ENCODE measurements at places on chromosomes 2 and 18.

- no peak for DNase-seq
These were observed 137.5 kb upstream of the RNF152 start for GRCh38 chr18:62030091-62030985.

DNA sequence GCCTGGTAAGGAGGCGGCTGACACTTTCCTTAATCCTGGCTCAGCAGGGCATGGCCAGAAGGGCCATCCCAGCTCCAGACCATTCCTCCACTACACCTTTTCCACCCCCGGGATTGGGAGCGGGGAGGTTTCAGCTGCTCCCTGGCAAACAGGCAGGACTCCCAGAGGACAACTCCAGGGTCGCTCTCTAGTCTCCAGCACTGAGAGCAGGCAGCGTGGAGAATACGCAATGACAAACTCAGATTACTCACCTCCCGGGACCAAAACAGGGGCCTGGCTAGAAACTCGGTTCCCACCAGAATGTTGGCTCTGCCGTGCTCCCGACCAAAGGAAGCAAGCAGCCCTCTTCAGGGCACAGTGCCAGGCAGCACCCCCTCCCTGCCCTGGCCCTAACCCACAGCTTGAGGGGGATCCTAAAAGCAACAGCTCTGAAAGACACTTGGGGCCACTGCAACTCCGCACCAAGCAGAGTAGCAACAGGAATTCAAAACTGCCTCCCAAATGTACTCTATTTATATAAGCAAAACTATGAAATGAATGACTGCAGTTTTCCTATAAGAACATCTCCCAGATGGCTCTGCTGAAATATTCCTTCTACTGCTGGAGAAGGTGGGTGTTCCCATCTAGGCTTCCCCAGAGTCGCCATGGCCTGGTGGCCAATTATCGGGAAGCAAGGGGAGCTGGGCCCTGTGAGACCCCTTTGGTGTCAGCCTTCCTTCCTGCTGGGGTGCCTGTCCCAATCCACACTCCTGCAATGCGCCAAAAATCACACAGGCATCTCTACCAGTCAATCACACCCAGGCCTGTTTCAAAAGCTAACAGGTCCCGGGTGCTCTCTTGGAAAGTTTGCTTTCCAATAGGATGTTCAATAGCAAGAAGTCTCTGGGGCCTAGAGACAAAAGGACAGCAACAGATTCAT, 61.2 kb upstream of the POMC start:
- DNase-seq = no peak

- no peak for DNase-seq
These were observed 18.2 kb upstream of the GPR55 start for GRCh38 chr2:230942920-230943896.

DNA sequence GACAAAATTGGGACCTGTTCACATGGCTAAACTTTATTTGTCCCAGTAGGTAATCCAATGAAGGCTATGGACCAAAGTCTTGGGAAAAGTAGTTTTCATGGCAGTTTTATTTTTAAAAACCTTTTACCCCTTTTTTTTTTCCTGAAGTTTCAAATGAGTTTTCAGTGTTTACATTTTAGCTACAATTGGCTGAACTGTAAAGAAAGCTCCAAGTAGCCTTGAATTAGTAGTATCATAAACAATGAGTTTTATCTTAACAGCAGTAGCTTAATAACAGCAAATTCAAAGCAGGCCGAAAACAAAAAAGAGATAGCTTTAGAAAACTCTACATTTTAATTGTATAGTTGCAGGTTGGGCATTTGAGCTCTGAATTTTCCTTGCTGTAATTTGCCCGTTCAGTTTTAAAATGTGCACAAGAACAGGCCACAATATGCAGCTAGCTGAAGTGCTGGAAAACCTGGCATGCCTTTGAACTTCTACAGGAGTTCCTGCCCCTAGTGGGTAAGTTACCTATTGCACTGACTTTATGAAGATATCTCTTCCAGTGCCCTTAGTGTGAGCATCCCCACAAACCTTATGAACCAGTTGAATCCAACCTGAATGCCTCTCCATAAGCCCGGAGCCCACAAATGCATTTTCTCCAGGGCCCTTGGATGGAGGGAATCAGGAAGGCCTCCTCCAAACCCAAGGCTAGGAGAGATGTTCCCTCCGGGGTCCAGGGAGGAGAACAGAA, 106.7 kb downstream of the XRCC5 start:
- DNase-seq = no peak

GRCh38 chr18:77207540-77207939, 42.1 kb upstream of the GALR1 start:
- DNase-seq = peak; percentile 16
